Stimulated activated CD8-positive, alpha-beta memory T cell treated with anti-CD3 and anti-CD28 coated beads, Interleukin-12 subunit alpha, Interleukin-12 subunit beta, amount 100 ng/mL, for 1 hour (primary cell): ENCODE measurements at places on chromosomes 11 and 22.

DNA sequence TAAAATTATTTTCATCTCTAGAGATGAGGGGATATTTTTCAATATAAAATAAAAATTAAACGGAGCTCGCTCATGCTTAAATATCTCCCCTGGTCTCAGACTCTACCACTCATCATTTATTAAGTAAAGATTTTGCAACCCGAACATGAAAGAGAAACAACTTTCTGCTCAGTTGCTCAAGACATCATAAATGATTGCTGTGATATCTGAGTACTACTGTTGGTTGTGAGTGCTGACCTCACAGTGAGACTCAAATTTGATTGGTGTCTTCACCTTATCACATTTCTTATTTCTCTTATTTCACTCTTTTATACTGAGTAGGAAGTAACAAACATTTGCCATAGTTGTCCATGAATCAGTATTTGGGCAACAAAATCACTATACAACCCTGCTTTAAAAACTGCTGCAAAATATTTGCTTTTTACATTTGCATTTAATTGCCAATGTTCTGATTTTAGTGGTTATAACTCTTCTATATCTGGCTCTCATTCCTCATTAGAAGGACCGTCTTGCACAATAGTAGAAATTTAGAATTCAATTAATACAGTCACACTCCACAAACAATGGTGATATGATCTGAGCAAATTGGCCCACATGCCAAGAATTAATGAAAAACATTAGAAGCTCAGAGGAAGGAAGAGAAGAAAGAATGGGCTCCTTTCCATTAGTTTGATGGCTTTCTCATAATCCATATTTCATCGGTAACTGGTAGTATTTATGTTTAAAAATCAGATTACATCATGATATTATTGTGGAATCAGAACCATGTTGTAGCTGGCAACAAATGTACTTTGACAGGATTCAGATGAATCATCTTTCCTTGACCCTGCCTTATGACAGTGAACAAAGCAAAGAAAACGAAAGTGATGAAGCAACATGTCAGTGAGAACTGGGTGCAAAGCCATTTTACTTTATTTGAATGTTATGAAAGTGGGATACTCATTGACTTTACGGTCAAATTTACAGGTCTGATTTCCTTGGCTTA lies 973.6 kb upstream of the TENM4 start:
- DNase-seq, result no peak

GRCh38 chr11:67645521-67646461 lies 4.7 kb downstream of the ACY3 start:
- DNase-seq, result no peak

- no peak for DNase-seq
These were observed 5.7 kb downstream of the SIRT3 start for GRCh38 chr11:230431-230830.

DNA sequence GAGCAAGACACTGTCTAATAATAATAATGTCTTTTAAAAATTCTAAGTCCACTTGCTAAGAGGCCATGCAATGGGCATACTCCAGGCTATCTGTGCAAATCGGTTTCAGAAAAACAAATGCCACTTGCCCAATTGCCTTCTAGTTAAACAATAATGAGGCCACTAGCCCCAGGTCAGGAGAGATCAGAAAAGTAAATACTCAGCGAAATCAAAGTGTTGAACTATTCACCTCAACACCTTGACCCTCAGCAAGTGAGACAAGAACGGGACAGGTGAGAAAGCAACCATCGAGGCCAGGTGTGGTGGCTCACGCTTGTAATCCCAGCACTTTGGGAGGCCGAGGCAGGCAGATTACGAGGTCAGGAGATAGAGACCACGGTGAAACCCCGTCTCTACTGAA lies 72.3 kb upstream of the SYN3 start:
- no peak for DNase-seq

DNA sequence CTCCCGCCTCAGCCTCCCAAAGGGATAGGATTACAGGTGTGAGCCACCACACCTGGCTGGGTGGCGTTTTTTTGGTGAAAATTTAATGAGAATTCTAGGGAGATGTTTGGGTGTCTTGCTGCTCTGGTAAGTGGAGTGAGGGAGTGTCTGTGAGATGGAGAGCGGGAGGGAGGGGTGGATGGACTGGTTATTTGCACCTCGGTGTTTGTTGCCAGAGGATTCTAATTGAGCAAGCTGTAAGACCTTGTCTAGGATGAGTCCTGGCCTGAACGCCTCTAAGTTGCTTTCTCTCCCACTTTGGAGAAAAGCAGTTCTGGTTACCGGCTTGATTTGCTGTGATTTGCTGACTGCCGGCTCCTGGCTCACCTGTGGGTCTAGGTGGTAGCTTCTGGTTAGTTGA lies 22.0 kb upstream of the GRAMD4 start:
- no peak for DNase-seq

- DNase-seq, result no peak
These were observed at the start of gene MYBPC3 for GRCh38 chr11:47352556-47352955. TSS of gene MYBPC3 (minus strand) at chr11:47352702. CDS start at chr11:47352647, 55 bp downstream.

GRCh38 chr22:44133161-44133560 lies 47.6 kb upstream of the PARVG start:
- no peak for DNase-seq

- no peak for DNase-seq
These were observed 27.9 kb upstream of the PAK1 start for GRCh38 chr11:77501758-77502157.
